ENCODE measurements at places on chromosomes 7 and 10.

GRCh38 chr7:28070297-28071055, 110.1 kb downstream of the JAZF1 start:
- no peak for DNase-seq

- DNase-seq: no peak
Measured at GRCh38 chr10:111732166-111732785, 451.3 kb downstream of the GPAM start.

DNA sequence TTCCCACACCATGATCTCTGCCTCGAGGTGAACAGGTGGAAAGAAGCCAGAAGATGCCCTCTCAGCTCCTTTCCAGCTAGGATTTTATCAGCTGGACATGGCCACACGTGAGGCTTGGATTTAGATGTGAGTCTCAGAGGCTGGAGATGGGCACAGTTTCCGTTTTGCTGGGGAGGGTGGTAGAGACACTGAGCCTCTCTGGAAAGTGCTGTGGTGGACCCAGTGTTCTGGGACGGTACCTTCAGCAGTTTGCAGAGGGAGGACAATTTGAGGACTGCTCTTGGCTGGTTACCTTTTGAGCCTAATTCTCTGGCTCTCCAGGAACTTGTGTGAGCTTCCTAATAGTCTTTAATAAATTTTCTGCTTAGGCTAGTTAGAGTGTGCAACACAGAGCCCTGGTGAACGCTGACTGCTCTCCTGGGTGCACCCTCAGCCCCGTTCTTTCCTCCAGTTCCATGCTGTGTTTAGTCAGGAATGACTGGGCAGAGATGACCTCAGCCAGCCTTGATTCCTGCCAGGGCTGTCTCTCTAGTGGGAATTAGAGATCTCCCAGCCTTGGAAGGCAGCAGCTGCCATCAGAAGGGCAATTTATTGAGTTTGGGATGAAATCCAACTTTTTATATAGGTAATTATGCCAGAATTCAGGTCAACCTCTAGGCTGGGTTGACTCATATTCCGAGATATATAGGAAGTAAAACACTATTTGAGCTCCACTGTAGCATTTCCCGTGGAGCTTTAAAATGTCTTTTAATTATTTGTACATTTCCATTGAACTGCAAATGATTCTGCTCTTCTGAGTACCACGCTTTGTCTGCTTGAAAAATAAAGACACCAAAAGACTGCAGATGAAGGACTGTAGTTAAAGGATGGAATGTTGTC, 103.9 kb downstream of the GATA3 start:
- no peak for DNase-seq

GRCh38 chr7:33673029-33673700, 232.2 kb upstream of the BMPER start:
- no peak for DNase-seq

GRCh38 chr10:60809157-60809556, 30.9 kb downstream of the CDK1 start:
- DNase-seq: peak; percentile 84

DNA sequence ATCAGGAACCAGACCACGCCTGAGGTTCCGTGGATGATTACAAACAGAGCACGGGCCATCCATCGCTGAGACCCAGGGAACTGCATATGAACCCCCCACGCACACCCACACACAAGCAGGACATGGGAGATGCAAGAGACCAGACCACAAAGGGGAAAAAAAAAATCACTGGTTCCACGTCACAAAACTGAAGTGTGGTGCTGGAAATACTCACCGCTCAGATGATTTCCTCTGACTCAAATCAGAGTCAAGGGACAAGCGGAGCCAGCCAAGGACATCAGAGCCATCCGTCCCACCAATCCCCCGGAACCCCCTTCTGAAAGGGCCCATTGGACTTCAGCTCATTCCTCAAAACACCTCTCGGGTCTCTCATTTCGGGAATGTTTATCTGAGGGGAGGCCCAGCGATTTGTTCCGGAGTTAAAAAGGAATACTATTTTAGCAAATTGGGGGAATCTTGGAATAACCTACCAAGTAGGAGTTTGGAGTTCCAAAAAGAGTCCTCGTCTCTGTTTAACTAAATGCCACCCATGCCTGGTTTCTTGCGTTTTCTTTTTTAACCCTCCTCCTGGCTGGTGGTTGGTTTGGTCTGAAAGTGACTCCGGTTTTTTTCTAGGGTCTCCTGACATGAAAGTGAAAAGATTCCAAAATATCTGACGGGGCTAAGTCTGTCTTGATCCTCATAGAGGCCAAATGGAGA, 15.0 kb downstream of the SNX8 start:
- no peak for DNase-seq

- DNase-seq: no peak
Measured at GRCh38 chr7:55878691-55879090, 8.6 kb upstream of the ZNF713 start.

- DNase-seq: no peak
Measured at GRCh38 chr10:34203966-34204630, 611.0 kb downstream of the PARD3 start.

DNA sequence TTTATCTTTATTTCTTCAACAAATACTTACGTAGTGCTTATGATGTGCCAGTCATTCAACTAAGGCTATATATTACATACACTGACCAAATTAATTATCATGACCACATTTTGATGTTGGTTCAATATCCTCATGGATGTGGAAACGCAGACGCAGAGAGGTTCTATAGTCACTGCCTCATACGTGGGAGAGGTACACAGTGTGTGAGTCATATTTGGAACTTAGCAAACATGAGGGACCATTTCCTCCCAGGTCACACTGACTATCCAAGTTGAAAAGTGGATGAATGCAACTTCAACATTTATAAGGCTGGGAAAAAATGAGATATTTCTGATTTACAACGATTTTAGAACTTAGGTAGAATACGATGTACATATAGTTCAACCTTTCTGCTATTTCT, 113.6 kb downstream of the PRLHR start:
- no peak for DNase-seq

GRCh38 chr7:325811-326210, 35.8 kb downstream of the FOXL3 start:
- no peak for DNase-seq

- DNase-seq: peak; percentile 30
Measured at GRCh38 chr7:128347647-128348097, 4.0 kb upstream of the RBM28 start.

DNA sequence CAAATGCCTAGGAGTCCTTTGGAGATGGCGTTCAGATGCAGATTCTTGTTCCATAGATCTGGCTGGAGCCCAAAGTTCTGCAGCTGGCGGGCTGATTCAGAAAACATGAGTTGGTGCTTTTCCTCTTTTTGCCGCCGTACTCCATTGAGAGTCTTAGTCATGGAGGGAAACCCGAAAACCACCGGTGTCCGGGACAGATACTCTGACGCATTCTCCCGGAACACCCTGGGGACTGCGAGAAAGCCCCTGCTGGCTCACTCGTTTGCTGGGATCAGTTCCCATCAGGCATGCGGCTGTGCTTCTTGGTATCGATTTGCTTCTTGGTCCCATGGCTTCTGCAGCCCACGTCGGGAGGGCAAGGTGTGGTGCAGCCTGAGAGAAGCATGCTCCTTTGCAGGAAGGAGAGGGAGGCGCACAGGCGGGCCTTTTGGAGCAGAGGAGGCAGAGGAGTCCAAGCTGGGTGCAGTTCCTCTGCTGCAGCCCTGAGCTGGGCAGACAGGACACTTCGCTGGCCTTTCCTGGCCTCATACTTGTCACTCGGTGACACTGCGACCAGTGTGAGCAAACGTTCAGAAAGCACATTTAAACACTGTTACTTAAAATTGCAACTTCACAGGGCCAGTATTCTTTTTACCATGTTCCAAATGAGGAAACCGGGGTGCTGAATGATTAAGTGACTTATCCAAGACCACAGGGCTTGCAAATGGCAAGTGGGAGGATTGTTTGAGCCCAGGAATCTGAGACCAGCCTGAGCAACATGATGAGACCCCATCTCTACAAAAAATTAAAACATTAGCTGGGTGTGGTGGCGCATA, 30.6 kb upstream of the PFKFB3 start:
- DNase-seq: peak; percentile 96

DNA sequence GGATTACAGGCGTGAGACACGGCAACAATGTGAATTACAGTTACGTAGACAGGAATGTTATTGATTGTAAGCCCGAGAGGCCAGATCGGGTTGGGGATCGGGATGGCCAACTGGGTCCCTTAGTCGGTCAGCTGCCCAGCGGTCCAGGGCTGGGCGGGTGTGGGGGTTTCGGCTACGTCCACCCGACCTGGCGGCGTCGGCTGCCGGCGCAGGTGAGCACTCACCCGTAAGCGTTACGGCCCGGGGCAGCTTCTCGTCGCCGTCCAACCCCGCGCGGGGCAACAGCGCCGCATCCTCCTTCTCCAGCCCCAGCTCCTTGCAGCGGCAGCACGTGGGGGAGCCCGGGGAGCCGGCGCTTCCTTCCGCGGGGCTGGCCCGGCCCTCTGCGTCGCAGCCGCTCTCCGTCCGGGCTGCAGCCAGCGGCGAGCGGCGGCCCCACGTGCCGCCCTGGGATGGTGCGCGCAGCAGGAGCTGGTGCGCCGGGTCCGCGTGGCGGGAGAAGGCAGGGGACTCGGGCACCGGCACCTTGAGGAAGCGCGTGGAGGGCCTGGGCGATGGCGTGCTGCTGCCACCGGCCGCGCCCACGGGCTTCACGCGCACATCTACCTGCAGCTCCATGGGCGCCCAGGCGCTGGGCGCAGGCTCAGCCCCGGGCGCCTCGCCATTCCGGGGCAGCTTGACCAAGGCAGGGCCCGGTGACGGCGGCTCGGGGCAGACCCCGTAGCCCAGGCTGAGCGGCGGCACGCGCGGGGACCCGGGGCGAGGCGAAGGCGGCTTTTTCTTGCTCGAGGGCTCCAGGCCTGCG, 609 bp downstream of the KLRG2 start:
- no peak for DNase-seq

DNA sequence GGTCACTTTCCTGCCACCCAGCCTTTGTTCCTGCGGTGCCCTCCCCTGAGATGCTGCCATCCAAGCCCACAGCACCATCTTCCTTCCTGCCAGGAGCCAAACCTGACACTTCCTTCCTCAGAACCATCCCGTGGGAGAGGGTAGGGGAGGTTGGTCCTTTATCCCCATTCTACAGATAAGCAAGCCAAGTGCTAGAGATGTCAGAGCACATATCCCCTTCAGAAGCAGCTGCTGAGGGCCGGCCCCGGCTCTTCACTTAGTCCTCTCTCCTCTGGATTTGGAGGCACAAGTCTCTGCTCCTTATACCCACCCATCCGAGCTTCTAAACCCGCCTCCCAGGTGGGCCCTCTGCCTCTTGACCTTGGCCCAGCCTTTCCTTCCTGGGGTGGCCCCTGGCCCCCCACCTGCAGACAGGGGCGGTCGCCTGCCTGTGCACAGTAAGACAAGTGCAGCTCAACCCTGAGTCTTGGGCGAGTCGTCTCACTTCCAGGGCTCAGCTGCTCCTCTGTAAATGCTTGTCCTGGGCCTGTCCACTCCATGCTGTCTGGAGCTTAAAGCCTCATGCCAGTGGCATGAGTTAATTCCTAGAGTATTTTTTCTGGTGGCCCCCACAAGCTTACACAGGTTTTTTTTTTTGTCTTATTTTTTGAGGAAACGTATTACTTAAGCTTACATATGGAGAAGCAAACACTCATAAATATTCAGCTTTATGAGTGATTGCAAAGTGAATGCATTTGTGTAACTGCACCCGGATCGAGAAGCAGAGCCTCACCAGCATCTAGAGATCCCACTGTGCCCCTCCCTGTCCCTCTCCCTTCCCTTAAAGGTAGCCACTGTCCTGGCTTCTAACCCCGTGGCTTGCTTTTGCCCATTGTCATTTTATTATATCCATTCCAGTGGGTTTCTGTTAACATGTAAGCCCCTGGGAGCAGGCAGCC, 125.1 kb downstream of the CDH23 start:
- no peak for DNase-seq

GRCh38 chr7:151115836-151116418, 29.7 kb downstream of the AGAP3 start:
- no peak for DNase-seq

DNA sequence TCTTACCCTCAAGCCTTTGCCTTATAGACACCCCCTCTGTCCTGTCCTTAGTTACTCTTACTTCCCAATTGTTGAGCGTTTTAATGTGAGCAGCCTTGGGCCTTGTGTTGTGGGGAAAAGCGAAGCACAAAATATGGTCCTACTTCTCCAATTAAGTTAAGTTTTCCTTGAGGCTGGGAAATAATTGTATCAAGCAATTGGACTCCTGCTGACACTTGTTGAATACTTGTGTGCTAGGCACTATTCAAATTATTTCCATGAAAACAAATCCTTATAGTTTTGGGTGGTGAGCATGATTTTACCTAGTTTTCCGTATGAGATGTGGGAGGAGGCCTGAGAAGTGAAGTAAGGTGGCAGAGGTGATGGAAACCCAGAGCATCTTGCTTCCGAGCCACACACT, 5.4 kb upstream of the ZNF783 start:
- no peak for DNase-seq

GRCh38 chr7:158452331-158452730, 135.3 kb downstream of the PTPRN2 start:
- DNase-seq: no peak
